ENCODE measurements at places on chromosomes 1 and 21.

- DNase-seq, result no peak
Measured at GRCh38 chr1:174352883-174353608, 94.7 kb upstream of the GPR52 start.

GRCh38 chr1:116915086-116915661 is 5.5 kb downstream of the PTGFRN start:
- DNase-seq, result no peak

DNA sequence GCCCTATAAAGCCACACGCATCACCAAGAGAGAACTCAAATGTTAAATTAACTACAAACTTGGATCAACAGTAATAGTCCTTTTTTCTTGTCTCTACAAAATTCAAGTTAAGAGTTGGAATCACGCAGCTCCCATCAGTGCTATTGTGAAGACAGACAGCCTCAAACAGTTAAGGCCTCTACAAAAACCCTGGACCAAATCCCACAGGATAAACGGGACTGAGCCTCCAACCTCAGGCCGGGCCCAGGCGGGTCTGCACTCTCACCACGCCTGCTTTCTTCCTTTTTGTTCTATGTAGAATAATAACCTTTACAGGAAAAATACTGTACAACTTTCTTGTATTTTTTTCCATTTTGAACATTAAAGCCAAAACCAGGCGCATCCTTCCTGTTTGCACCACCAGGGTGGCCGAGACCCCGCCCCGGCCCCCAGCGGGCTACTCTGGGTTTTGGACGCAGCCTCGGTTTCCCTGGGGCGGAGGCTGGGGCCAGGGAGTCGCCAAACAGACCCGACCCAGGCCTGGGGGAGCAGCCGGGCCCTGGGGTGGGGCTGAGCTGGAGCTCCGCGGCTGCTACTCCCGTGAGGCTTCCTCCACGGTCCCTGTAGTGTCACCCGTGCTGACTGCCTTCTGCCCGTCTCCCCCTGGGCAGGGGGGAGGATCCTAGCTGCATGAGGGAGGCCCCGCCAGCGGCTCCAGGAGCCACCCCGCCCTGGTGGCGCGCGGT is 158.4 kb downstream of the CASZ1 start:
- no peak for DNase-seq

- DNase-seq, result peak; percentile 12
Measured at GRCh38 chr1:51514733-51515132, 4.3 kb downstream of the EPS15 start.

DNA sequence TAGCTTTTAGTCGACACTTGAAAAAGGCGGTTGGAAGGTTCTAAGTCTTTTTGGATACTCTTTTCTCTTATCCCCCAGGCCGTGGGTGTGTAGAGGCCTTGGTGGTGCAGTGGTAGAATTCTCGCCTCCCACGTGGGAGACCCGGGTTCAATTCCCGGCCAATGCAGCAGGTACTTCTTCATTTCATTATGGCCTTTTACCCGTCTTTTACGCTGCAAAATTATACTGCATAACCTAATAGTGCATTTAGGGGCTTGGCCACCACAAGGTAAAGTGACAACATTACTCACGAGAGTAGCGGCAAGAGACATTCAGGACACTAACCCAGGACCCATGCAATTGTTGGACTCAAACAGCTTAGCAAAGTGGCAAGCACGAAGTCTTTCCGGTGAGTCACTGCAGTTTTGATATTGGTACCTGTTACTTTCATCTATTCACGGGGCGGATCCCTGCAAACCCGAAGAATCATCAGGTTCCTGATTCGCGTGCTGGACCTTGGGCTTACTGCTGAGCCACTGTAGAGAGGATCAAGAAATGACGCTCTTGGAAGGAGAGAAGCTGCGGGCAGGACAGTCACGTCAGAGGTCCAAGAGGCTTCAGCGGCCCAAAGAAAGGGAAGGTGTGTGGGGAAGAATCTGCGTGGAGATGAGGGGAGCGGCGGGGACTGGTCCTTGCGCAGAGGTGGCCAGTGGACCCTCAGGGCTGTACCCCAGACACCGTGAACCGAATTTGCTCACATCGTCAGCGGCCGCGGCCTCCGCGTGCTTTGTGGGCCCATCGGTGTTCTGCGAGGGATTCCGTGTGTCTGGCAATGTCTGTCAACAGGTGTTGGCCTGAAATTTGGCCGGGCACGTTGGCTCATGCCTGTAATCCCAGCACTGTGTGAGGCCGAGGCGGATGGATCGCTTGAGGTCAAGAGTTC is 12.9 kb upstream of the RNU1-4 start:
- DNase-seq, result no peak

GRCh38 chr1:8419172-8419571 is 101.3 kb downstream of the SLC45A1 start:
- no peak for DNase-seq

DNA sequence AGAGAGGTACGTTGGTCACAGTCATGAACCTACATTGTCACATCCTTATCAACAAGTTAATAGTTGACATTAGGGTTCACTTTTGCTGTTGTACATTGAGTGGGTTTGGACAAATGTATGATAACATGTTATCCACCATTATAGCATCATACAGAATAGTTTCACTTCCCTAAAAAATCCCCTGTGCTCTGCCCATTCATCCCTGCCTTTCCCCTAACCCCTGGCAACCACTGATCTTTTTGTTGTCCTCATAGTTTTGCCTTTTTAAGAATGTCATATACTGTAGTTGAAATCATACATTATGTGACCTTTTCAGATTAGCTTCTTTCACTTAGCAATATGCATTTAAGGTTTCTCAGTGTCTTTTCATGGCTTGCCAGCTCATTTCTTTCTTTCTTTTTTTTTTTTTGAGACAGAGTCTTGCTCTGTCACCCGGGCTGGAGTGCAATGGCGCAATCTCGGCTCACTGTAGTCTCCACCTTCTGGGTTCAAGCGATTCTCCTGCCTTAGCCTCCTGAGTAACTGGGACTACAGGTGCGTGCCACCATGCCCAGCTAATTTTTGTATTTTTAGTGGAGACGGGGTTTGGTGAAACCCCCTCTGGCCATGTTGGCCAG is 50.6 kb downstream of the UCK2 start:
- DNase-seq, result no peak

DNA sequence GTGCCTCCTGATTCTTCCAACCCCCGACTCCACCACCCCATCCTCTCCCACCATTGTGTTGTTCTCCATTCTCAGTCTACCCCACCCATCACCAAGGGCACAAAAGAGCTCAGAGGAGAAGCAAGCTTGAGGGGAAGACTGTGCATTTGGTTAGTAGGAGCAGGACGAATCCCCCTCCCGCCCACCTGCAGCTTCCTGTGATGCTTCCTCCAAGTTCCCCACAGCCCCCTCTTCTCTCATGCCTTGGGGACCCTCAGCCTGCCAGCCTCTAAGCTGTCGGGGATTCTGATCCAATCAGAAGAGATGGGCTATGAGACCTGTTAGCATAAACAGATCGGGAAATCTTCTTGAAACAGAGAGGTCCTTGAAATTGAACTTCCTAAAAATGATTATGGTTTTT is 22.2 kb upstream of the CAPZB start:
- no peak for DNase-seq

- DNase-seq, result no peak
Measured at GRCh38 chr1:8879922-8880676, 1.6 kb upstream of the ENO1 start.

DNA sequence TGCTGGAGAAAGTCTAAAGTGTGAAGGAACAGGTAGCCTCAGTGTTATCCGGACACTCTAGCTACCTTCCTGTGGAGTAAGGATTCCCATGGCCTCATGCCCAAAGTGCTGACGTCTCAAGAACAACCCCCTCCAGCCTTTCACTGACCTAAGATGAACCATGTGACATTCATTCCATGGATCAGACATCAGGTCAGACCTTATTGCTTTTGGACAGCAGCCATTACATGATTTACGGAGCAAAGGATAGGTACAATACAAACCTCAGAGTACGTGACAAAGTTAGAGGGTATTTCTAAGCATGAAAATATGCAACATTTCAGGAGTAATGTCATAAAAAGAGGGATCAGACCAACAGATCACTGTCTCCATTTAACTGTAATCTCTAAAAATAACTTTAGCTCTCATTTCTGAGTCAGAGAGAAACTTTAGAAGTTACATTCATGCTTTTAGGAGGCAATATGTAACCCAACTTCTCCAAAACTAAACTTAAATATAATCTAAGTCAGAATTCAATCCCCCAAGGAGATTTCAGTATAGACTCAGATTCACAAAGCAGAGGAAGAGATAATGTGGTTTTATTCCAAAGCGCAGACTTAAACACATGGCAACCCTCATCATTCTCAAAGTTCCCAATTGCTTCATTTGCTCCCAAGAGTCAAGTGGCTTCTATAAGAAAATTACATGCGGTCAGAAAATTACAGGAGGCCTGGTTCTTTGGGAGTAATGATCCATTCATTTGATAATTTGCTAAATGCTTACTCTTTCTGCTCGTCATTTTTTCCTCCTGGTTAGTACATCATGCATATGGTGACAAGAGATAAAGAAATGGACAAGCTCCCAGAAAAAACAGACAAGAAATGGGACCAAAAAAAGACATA is 280.4 kb downstream of the SETD4 start:
- DNase-seq, result no peak

DNA sequence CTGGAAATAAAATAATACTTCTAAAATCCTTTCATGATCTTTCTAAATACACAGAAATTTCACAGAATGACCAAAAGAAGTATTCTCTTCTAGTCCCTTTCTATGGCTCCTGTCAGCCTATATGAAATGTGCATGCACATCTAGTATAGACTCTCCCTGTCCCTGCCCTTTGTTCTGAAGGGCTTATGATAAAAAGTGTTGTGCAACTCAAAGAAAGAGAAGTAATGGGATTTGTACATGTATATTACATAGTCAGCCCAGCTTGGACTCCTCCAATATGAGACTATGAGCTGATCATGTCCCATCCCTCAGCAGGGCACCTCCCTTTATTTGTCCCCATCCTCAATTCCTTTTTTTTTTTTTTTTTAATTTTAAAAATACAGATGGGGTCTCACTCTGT is 42.1 kb upstream of the LAX1 start:
- no peak for DNase-seq

GRCh38 chr1:229563241-229563640 is 4.7 kb upstream of the ABCB10 start:
- DNase-seq, result no peak

- no peak for DNase-seq
Measured at GRCh38 chr1:241336335-241336734, 20.7 kb downstream of the RGS7 start.

- no peak for DNase-seq
Measured at GRCh38 chr21:15031790-15032357, 32.9 kb downstream of the NRIP1 start.

DNA sequence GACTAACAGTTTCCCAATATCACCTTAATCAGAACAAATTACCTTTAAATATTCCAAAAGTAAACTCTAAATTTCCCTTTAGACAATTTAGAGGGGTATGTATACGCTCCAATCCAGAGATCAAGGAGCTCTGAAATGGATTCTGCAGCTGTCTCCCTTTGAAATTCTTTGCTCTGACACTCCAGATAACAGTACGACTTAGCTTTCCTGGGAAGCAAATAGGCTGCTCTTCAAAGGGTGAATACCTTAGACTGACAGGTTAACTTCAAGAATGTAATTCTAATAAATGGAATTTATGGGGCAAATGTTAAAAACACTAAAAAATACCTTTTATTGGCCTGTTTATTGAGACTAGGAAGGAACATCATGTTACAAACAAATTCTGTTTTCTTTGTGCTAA is 357.2 kb downstream of the USP25 start:
- DNase-seq, result no peak

DNA sequence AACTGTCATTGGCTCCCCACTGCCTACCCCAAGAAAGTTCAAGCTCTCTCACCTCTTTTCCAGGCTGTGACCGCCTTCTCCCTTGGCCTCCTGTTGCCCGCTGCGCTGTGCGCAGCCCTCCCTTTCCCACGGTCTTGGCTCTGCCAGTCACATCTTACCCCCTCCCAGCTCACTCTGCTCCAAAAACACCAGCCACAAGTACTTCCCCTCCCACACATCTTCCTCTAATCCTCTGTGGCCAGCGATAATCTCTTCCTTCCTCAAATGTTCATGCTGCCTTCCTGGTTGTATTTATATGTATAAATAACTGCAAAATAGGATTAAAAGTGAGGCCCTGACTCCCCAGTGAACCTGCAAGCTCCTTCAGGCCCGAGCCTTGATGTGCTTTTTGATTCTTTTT is 81.8 kb downstream of the AJAP1 start:
- no peak for DNase-seq

DNA sequence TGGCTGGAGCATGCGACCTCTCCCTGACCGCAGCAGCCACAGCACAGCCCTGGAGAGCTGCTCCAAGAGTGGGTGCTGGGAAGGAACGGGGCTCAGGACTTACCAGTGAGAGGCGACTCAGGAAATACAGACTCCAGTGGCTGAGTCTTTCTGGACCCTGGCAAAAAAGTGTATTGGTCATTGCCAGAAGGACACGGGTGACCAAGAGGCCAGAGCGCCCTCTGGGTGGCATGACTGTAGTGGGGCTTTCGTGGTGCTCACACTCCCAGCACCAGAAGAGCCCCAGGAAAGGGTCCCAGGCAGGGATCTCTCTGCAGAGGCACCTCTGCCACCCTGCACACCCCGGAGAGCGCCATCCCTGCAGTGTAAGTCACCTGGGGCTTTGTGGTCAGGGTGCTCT is 8.9 kb upstream of the PRDM16 start:
- DNase-seq, result no peak

DNA sequence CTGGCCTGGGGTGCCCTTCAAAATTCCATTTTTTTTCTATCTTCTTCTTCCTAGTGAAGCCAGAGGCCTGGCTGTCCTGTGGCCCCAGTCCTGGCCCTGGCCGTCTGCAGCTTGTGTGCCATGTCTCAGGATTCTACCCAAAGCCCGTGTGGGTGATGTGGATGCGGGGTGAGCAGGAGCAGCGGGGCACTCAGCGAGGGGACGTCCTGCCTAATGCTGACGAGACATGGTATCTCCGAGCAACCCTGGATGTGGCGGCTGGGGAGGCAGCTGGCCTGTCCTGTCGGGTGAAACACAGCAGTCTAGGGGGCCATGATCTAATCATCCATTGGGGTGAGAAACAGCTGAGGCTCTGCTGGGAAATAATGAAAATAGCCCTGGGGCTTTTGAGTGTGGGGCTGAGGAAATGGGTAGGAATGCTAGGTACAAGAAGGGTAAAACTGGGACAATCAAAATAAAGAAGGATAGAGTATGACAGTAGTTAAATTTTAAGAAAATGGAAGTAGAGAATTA is 2.1 kb downstream of the CD1E start:
- no peak for DNase-seq

GRCh38 chr1:54564312-54565112 is 16.5 kb downstream of the ACOT11 start:
- peak; percentile 76 for DNase-seq

DNA sequence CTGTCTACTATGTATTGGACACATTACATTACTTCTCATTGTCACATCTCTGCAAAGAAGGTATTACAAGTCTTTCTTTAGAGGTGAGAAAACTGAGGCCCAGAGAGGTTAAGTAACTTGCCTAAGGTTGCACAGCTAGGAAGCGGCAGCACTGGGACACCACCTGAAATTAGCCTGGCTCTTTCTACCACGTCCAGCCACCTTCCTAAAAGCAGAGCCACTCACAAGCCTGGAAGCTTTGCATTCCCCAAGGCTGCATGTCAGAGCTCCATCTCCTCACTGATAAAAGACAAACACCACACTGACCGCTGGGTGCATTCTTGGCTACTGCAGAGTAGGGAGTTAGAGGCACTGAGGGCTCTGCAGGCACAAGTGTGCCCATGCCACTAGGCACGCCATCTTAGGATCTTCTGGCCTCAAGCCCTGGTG is 2.4 kb downstream of the CD247 start:
- DNase-seq, result no peak
